Hematopoietic multipotent progenitor cell treated with erythropoietin and hydrocortisone succinate and interleukin-3 and kit ligand, for 8 days (in vitro differentiated cells): ENCODE measurements at places on chromosomes 4 and X.
A peak's percentile ranks its signal among the peaks of the same experiment; 100 is the strongest.

DNA sequence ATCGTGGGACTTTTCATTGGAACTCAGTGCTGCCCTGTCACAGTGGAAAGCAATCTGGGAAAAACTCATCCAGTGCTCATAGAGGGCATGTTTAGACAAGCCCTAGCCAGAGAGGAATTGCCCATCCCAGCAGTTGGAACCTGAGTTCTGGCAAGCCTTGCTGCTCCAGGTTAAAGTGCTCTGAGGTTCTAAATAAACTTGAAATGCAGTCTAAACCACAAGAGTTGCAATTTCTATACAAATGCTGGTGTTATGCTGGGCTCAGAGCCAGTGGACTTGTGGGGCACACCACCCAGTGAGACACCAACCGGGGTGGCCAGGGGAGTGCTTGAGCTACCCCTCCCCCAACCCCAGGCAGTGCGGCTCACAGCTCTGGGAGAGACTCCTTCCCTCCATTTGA is 142.8 kb upstream of the PPP1R2C start:
- no peak for DNase-seq

DNA sequence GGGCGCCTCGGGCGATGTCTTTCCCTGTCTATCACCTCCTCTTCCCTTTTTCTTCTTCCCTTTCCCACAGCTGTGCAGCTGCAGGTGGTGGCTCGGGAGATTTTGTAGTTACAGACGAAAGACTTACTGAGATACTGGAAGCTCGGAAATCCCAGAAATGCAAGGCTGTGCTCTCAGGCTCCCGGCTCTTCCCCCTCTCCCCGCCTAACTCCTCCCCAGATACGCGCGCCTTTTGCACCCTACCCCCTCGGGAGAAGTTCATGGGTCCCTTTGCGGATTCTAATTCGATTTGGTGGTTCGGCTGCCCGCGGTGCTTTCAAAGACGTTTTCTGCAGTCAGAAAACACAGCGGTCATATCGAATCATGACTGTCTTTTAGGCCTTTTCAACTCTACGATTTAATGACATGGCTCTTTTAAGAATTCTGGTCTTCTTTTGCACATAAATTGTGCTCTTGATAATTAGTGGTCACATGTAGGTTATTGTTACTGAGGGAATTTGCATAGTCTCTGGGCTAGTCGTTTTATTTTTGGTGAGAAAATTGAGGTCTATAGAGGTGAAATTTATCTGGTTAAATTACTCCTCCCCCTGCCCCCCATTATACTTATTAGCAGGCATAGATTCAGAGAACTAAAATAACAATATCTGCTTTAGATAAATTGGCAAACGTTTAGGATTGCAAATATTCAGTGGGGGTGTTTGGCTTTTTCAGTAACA is 1.6 kb downstream of the SEPTIN11 start:
- DNase-seq: peak; percentile 17

- peak; percentile 25 for DNase-seq
Measured at GRCh38 chr4:153564630-153565525, 98.7 kb downstream of the TMEM131L start.

GRCh38 chrX:120205816-120206753 is 44.5 kb upstream of the ZBTB33 start:
- DNase-seq: no peak

DNA sequence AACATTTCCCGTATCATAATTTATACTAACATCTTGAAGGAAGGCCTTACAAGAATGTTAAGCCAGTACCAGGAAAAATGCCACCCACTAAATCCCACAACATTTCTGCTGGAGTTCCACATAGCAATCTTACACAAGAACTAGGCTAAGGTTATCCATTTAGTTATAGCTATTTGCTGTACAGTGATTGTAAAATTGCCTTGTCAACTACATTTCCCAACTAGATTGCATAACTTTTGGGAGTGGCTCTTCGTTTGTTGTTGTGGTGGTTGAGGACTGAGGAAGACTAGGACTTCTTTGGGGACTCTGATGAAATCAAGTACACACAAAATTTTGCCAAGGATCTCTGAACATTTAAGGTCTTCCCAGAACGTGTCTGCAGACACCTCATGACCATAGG is 8.0 kb downstream of the IBSP start:
- DNase-seq: no peak

GRCh38 chr4:11628093-11628725 is 199.5 kb upstream of the HS3ST1 start:
- DNase-seq: no peak

DNA sequence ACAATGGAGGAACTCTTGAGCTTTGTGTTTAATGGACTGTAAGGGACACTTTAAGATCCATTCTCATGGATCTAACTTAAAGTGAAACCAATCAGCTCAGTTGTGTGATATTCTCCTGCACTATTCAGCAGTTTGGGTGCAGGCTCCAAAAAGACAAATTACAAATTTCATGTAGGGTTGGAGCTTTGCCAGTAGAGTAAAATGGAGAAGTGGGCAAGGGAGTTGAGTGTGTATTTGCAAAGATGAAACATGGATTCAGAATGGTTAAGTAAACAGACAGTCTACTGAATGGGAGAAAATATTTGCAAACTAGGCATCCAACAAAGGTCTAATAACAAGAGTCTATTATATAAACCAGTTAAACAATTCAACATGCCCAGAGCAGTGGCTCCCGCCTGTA is 21.2 kb upstream of the MID2 start:
- no peak for DNase-seq

GRCh38 chr4:109554971-109555370 is 5.1 kb upstream of the MCUB start:
- no peak for DNase-seq

DNA sequence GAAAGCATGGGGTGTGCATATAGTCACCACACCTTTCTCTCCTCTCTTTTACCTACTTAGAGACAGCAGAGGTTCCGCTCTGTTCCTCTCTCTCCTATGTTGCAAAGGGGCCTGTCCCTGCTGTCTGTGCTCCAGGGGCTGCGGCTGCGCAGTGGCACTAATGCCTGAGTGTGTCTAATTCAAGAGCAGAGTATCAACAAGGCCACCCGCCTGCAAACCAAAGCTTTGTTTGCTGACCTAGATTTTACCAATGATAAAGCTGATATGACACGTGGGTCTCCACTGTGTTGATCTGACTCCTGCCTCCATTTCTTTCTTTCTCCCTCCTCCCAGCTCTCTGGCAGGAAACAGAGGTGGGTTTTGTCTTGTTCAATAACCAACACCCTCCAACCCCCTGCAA is 74.9 kb downstream of the NSG1 start:
- DNase-seq: no peak

DNA sequence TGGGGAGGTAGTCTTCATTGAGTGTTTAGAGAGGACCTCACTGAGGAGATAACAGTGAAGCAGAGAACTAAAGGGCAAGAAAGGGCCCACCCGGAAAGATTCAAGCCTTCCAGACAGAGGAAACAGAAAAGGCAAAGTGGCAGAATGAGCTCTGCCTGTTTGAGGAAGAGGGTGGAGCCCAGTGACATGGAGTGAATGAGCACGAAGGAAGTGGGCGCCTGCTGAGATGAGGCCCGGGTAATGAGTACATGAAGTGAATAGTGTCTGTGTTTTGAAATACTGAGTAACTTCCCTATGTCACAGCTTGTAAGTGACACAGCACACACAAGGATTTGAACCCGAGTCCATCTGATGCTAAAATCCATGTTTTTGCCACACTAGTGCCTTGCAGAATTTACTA is 32.5 kb upstream of the TLR2 start:
- peak; percentile 6 for DNase-seq

- peak; percentile 4 for DNase-seq
Measured at GRCh38 chr4:104677116-104677515, 182.4 kb upstream of the CXXC4 start.

- no peak for DNase-seq
Measured at GRCh38 chr4:154427149-154427548, 64.5 kb downstream of the DCHS2 start.

DNA sequence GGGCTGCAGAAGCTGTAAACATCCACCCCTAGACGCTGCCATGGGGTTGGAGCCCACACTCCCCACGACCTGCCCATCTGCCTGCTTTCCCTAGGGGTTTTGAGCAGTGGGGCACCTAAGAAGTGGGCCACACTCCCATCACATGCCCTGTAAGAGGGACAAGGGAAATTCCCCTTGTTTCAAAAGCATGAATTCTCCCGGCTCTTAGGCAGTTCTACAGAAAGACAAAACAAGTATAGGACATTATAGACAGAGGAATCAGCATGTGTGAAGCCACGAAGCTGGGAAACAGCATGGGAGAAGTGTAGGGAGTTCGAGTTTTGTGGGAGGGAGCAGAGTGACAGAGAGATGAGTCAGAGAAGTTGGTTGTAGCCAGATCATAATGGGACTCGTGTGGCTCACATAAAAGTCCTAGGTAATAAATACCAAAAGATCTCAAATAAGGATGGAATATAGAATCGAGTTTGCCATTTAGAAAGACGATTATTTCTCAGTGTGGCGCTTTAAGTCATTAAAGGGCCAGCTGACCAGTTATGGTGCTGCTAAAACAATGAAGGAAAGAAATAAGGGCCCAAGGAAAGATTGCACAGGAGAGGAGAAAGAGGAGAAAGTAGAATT is 23.9 kb downstream of the APOO start:
- no peak for DNase-seq

- DNase-seq: no peak
Measured at GRCh38 chr4:17933126-17933525, 88.4 kb downstream of the LCORL start.

- no peak for DNase-seq
Measured at GRCh38 chr4:44722001-44722400, 4.4 kb downstream of the GNPDA2 start.

- no peak for DNase-seq
Measured at GRCh38 chr4:88865046-88865445, 167.4 kb upstream of the NAP1L5 start.

DNA sequence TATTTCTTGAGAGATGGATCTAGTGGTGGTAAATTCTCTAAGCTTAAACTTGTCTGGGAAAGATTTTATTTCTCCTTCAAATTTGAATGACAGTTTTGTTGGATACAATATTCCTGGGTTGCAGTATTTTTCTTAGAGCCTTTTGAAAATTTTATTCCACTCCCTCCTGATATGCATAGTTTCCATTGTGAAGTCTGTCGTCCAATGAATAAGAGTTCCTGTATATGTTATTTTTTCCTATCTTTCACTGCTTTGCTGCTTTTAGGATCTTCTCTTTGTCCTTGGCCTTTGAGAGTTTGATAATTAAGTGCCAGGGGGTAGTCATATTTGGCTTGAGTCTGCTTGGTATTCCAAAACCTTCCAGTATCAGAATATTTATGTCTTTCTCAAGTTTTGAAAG is 1156.4 kb upstream of the AGA start:
- no peak for DNase-seq

DNA sequence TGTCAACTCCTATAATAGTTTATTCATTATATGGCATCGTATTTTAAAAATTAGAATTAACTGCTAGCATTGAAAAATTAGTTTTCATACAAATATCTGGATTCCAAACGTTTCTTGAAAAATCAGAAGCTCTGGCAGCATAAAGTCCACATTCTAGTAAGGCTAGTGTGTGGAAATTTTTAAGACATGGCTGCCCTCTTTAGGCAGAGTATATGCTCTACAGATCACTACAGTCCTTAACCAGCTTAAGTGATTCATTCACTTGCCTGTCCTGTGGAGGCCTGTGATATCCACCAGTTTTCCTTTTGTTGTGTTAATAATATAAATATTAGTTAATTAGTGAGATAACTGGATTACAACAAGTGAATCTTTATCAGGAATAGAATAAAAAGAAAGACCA is 287.2 kb downstream of the OPHN1 start:
- peak; percentile 39 for DNase-seq

- no peak for DNase-seq
Measured at GRCh38 chr4:63678358-63678931, 730.8 kb downstream of the TECRL start.

- DNase-seq: no peak
Measured at GRCh38 chrX:82648062-82648461, 860.0 kb upstream of the POU3F4 start.

DNA sequence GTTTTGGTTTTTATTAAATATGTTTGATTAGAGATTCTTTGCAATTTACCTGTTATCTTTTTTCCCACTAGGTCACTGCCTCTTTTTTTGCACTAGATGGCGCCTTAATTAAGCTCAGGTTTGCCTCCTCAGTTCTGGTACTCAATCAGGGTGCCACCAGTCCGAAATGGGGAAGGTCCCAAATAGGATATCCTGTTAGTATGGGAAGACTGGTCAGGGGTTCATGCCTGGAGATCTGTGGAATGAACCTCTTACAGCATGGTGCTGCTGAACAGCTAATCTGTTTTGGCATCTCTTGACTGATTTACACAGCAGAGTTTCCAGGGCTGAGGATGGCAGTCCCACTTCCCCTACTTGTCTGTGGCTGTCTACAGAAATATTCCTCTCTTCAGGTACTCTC is 24.2 kb upstream of the VSIG1 start:
- peak; percentile 11 for DNase-seq

DNA sequence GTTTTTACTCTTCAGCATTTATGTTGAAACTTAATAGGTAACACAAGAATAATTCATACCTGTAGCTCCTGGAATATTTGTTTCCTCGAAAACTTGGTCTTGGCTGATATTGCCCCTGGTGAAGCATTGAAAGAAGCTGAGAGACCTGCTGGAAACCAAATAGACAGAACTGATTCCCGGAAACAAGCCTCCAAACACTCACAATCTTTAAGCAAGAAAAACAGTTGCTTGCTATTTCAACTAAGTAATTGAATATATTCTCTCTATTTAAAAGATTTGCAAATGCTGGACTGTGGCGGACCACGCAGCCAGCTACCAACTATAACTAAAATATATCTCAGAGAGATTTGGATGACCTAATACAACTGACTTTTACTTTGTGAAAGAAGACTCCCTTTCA is 3.6 kb downstream of the PCDH18 start:
- DNase-seq: no peak

GRCh38 chrX:20913760-20914159 is 460.5 kb upstream of the CNKSR2 start:
- DNase-seq: no peak

DNA sequence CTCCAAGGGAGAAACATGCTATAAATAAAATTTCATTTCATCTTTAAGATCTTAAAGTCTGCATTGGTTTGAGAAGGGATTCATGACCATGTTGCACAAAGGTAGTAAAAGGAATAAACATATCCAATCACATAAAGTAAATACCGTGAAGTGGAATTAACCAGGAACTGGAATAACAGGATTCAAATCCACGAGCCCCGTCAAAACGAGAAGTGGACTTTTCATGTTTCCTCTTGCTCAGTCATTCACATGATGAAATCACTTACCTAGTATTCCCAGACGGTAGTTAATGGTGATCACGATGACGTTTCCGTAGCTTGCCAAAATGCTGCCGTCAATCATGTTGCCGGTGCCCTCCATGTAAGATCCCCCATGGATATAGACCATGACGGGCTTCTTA is 199.7 kb downstream of the NLGN4X start:
- no peak for DNase-seq

DNA sequence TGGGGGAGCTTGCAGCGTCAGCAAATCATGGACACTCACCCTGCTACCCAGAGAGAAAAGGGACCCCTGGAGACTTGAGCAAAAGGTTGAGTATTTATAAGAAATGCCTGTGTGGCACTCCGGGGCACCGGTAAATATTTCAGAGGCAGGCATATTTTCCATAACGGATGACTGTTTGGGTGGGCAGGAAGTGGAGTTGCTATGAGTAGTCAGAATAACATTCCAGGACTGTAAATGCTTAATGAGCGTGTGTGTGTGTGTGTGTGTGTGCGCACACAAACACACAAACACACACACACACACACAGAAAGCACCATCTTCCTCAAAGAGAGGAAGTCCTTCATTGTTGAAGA is 74.6 kb downstream of the MXRA5 start:
- DNase-seq: no peak
